SK-N-DZ (cell line): ENCODE measurements at places on chromosomes 5 and 9.

GRCh38 chr9:75132244-75132643 is 43.9 kb downstream of the OSTF1 start:
- DNase-seq: no peak

- no peak for DNase-seq
Observed at GRCh38 chr5:170439223-170439943, 50.2 kb upstream of the KCNMB1 start.

- no peak for DNase-seq
Observed at GRCh38 chr9:76194896-76195295, 199.3 kb downstream of the RFK start.

GRCh38 chr9:87570000-87570908 is 72.6 kb downstream of the DAPK1 start:
- no peak for DNase-seq

GRCh38 chr5:83388608-83389007 is 82.9 kb upstream of the VCAN start:
- no peak for DNase-seq

DNA sequence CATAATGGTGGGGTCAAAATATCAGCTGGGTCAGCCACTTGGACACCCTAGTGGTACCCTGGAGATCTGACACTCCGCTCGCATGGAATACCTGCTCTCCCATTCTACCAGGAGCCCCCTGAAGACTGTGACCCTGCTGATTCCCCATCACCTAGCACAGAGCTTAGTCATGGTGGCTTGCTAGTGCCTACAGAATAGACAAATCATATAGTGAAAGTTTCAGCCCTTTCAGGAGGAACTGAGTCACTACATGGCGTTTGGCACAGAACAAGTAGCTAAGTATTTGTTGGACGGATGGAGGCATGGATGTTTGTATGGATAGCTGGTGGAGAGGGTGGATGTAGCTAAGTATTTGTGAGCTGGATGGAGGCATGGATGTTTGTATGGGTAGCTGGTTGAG is 65.3 kb downstream of the LMX1B start:
- no peak for DNase-seq

DNA sequence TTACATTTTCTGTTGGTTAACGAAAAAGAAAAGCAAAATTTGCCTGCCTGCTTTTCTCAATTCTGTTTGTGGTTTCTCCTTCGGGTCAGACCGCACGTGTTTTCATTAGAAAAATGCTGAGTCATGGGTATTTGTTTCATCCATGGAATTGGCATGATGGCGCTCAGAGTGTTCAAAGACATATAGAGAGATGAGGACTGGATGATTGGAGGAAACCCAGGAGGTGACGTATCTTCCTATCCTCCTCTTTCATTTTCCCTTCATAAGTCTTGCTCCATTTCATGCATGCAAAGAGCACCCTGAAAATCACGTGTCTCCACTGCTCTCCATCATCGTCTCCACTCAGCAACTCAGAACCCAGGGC is 353.8 kb upstream of the WWC1 start:
- no peak for DNase-seq

GRCh38 chr9:113659039-113659438 is 195.5 kb downstream of the RGS3 start:
- no peak for DNase-seq

- DNase-seq: peak; percentile 50
Observed at GRCh38 chr9:127505396-127506116, 54.2 kb downstream of the LRSAM1 start.

DNA sequence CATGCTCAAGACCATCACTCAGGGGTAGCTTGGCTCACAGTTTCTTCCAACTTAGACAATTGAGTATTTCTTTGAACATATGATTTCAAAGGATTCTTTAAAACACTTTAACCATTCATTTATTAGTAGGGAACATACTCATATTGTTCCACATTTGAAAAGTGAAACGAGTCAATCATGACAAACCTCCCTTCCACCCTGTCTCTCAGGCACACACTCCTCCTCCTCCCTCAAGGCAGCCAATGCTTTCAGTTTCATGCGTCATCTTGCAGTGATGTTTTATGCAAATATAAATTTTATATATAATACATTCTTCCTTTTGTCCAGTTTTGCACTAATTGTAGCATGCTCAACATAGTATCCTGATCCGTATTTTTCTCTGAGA is 126.0 kb upstream of the BOD1 start:
- DNase-seq: no peak

- DNase-seq: no peak
Observed at GRCh38 chr5:170301981-170302652, 4.5 kb upstream of the LCP2 start.

DNA sequence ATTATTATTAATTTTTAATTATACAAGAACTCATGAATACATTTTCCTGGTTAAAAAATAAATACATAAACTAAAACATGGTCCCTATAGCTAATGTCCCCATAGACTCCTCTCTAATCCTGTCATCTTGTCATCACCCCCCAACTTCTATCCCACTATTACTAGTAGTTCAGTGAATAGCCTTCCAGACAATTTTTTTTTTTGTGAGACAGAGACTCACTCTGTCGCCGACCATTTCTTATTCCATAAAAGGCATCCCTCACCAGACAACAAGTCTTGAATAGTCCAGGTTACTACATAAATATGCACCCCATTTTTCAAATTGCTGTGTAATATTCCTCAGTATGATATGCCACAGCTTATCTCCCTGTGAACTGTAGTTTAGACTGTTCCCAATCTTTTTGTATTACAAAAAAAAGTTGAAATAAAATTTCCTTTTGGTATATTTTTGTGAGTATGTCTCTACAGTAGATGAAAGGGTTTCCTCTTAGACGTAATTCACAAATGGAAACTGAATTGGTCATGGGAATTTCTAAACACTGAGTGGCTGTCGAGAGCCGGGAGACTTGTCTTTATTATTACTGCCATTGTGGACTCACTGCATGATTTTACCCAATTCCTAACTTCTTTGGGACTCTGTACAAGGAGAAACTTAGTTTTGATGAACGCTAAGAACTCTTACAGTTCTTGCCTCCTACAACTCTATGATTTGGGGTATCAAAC is 6.4 kb upstream of the ABLIM3 start:
- DNase-seq: no peak

GRCh38 chr5:159943326-159943725 is 27.0 kb downstream of the ADRA1B start:
- DNase-seq: no peak

DNA sequence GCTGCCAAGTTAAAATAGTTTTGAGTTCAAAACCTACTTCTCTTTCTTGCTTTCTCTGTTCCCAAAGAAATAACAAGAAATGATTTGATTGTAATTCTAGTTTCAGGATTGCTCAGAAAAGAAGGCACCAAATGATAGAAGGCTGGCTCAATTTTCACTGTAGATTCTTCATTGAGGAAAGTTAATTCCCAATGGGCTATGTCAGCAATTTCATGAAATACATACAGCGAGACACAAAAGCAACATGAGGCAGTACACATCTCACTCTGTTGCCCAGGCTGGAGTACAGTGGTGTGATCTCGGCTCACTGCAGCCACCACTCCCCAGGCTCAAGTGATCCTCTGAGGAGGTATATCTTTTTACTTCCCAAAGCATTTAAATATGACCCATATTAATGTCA is 1659.9 kb upstream of the C9orf72 start:
- DNase-seq: no peak

DNA sequence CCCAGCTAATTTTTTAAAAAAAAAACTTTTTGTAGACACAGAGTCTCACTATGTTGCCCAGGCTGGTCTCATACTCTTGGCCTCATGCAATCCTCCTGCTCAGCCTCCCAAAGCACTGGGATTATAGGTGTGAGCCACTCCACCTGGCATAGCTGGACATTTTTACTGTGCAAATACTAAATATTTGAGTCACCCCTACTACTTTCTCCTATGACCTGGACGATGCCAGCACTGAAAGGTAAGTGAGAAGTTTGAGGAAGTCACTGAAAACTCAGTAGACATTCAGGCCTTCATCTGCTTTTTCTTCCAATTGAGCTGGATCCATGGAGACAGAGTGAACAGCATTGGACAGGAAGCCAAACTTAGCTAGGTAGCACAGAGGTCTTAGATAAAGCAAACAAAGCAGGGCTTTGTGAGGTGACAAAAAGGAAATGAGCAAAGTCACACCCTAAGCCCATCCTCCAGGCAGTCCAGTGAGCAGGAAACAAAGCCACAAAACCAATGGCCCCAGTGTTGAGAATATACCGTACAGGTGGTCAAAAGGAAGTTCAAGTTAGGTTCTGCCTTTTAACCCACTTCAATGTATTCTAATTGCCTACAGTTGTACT is 192.6 kb upstream of the RASA1 start:
- DNase-seq: no peak

GRCh38 chr5:157327771-157328170 is 61.8 kb downstream of the CYFIP2 start:
- DNase-seq: no peak

DNA sequence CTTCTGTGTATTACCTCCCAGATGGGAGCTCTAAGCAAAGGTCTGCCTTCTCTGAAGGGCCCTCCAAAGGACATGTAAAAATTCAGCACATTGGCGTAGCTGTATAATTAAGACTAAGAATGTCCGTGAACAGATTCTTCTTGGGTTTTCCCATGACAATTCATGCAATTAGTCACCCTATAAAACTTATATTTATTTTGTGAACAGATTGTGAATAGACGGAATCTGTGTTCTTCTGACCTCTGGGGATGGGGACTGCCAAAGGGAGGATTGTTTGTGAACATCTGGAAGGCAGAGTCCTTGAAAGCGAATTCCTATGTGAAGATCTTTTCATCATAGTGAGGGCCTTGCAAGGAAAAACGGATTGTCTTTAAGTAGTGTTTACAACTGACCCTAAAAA is 111.3 kb downstream of the EGFLAM start:
- no peak for DNase-seq

- no peak for DNase-seq
Observed at GRCh38 chr5:131381021-131381420, 117.2 kb downstream of the CDC42SE2 start.

GRCh38 chr5:137095597-137095996 is 403.5 kb downstream of the SPOCK1 start:
- no peak for DNase-seq

GRCh38 chr5:71482132-71482531 is 26.7 kb downstream of the BDP1 start:
- no peak for DNase-seq

DNA sequence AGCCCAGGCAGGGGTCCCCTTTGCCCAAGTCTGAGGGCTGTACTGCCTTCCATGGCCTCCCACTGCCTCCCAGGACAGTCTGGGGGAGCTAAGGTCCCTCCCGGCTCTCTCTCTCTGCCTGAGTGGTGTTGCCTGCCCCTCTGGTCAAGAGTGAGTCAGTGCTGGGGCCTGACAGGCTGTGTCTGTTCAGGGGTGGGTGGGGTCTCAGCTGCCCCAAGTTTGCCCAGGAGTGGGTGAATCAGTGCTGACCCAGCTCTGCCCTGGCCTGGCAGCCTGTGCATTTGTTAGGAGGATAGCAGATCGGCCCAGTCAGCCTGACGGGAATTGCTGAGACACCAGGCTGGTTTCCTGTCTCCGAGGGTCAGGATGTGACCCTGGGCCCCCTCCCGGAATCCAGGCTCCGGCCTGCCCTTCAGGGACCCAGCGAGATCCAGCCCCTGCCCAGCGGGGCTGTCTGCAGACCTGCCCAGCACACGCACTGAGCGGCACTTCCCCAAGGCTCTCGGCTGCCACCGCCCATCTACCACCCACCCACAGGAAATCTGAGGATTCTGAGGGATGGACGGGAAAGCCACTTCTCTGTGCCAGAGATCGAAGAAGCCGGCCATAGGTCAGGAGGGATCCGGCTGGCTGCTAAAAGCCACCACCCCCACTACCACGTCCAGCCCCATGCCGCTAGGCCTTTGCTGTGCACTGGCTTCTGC is 15.9 kb downstream of the ENG start:
- DNase-seq: no peak

- DNase-seq: no peak
Observed at GRCh38 chr5:125528881-125529280, 782.4 kb upstream of the ZNF608 start.

GRCh38 chr9:113603048-113603375 is 139.5 kb downstream of the RGS3 start:
- no peak for DNase-seq

DNA sequence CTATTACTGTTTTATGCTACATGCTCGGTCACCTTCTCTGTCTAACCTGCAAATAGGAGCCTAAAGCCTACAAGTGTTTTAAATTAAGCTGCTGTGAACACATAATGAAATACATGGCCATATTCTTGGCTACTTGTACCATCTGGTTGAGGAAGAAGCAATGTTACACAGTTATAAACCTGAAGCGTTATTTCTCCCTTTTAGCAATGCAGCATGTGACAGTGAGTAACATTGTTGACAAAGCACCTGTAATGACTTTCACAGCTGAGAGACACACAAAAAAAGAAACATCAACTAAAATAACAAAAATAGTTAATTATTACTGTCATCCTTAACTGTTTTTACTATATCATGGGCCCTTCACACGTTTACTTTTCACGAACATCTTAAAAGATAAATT is 146.9 kb downstream of the RORB start:
- DNase-seq: no peak

DNA sequence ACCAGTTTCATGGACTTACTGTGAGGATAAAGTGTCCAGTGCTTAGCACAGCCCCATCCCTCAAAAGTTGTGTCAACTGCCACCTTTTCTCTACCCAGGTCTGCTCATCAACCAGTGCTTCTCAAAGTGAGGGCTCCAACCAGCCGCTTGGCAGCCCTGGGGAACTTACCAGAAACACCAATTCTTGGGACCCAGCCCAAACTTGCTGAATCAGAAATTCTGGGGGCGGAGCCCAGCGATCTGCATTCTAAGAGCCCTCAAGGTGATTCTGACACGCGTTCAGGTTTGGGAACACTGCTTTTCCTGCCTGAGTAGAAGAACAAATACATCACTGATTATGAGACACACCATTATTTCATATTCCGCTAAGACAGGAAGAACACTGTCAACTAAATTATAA is 132.0 kb downstream of the NSG2 start:
- no peak for DNase-seq

- DNase-seq: no peak
Observed at GRCh38 chr9:115413766-115414382, 295.9 kb upstream of the TNC start.

GRCh38 chr5:53095931-53096525 is 13.5 kb downstream of the MOCS2 start:
- DNase-seq: peak; percentile 58
